ENCODE measurements at places on chromosomes 5 and 9. TPM values are rescaled to one million over a fixed set of nuclear protein-coding genes. Genes with fewer than 3 reads are reported as not detected.
A peak's percentile ranks its signal among the peaks of the same experiment; 100 is the strongest.

PCA3 gene
- 0.33 TPM for total RNA-seq

MEGF10 gene
- total RNA-seq: 13.3 TPM

DNA sequence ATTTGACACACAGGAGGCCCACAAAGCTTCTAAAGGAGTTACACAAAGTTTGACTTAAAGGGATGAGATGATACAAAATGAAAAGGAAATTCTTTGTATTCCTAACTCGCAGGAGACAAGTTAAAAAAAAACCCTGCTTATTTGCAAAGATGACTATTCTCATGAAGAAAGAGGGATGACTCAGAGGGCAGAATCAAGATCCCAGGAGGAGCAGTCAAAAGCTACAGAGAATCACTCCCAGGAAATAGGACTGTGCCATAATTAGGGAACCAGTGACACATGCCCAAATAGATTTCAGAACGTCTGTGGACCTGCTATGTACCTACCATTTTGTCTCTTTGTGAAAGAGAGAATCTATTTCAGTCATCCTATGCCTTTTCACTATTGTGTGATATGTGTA, 103.5 kb upstream of the ARRDC3 start:
- DNase-seq: no peak
- H3K27me3 ChIP-seq: no peaks in the 10 kb centered on the region
- no peak overlapping the region for H3K4me3 ChIP-seq
- no peak overlapping the region for H3K27ac ChIP-seq
- no peaks in the 10 kb centered on the region for H3K36me3 ChIP-seq

DNA sequence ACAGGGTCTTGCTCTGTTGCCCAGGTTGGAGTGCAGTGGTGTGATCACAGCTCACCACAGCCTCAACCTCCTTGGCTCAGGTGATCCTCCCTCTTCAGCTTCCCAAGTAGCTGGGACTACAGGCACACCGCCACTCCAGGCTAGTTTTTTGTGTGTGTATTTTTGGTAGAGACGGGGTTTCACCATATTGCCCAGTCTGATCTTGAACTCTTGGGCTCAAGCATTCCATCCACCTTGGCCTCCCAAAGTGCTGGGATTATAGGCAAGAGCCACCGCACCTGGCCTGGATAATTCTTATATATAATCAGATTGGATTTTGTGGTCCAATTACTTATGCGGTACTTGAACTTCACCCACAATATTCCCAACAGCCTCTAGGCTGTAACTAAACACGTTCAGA, 19.8 kb downstream of the CCDC69 start:
- no peaks in the 10 kb centered on the region for H3K27me3 ChIP-seq
- no peaks in the 10 kb centered on the region for H3K4me1 ChIP-seq
- no peak overlapping the region for H3K27ac ChIP-seq
- peak; percentile 7 for DNase-seq
- H3K4me3 ChIP-seq: no peak overlapping the region

- H3K36me3 ChIP-seq: no peaks in the 10 kb centered on the region
- H3K27me3 ChIP-seq: no peaks in the 10 kb centered on the region
- H3K27ac ChIP-seq: no peak overlapping the region
- H3K4me1 ChIP-seq: no peaks in the 10 kb centered on the region
- DNase-seq: no peak
Measured at GRCh38 chr9:71607461-71607881, 160.8 kb downstream of the CEMIP2 start.

GRCh38 chr9:127566351-127567001, 45.6 kb upstream of the STXBP1 start:
- H3K27ac ChIP-seq: peak overlapping the region; percentile 98
- no peak for DNase-seq
- H3K36me3 ChIP-seq: peaks cover 15% of the 10 kb centered on the region
- peak overlapping the region; percentile 90 for H3K4me3 ChIP-seq
- H3K27me3 ChIP-seq: no peaks in the 10 kb centered on the region

All from type B pancreatic cell (in vitro differentiated cells).